ENCODE measurements at places on chromosomes 7 and 10.
A peak's percentile ranks its signal among the peaks of the same experiment; 100 is the strongest.

DNA sequence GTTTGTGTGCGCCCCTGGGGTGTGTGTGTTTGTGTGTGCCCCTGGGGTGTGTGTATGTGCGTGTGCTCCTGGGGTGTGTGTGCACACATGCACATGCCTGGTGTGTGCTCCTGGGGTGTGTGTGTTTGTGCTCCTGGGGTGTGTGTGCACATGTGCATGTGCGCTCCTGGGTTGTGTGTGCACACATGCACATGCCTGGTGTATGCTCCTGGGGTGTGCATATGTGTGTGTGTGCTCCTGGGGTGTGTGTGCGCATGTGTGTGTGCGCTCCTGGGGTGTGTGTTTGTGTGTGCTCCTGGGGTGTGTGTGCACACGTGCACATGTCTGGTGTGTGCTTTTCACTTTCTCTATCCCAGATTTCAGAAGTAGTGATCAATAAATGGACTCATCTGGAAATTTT is 321.0 kb downstream of the WDR37 start:
- DNase-seq: no peak

DNA sequence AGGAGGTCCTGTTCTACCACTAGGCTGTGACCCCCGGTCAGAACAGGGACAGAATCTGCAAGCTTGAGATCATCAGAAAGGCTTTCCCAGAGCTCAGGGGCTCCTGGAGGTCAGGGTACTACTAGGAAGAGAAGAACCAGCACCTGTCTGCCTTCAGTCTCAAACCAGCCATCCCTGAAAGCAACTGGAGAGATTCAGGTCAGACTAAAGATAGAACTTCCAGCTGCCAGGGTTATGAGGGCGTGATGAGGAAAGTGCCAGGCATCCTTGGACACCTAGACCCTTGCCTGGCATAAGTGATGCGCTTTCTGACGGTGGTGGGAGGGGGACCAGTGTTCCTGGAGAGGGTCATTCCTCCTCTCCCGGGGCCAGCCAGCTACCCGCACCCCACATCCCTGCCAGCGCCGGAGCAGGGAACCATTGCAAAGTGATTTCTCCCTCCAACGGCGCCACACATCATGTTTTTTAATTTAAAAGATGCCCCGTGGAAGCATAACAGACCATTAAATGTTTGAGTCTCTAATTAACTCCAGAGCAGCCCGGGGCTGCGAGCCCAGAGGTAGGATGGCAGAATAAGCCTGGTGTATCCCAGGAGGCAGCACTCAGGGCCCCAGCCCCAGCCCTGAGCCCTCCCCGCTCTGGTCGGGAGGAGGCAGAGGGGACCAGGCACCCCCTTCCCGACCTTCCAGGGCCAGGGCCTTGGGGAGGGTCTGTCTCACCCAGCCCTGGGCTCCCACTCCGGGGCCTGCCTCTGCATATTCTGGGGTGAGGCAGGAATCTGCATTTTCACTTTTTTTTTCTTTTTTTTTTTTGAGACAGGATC is 64.0 kb downstream of the ELFN1 start:
- no peak for DNase-seq

- DNase-seq: no peak
Measured at GRCh38 chr7:39432368-39432767, 133.8 kb upstream of the YAE1 start.

DNA sequence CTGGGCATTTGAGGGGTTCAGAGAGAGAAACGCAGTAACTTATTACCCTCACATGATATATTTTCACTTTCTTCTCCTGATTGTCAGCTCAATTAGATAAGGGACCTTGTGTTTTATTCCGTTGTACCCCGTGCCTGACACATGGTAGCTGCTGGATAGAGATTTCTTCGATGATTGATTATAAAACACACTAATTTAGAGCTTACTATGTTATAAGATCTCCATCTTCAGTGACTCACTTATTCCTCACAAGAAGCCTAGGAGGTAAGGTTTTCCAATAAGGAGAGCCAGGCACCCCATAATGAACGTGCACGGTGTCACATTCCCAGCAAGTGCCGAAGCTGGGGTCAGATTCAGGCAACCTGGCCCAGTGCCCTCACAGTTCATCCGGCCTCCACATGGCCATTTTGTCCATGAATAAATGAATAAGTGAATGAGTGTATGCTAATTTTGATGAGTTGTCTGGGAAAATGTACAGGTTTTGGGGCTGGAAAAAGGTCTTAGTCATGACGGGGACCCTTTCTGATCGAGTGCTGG is 138.1 kb upstream of the CDCA7L start:
- DNase-seq: peak; percentile 32

- no peak for DNase-seq
Measured at GRCh38 chr7:87000344-87000743, 59.1 kb downstream of the ELAPOR2 start.

DNA sequence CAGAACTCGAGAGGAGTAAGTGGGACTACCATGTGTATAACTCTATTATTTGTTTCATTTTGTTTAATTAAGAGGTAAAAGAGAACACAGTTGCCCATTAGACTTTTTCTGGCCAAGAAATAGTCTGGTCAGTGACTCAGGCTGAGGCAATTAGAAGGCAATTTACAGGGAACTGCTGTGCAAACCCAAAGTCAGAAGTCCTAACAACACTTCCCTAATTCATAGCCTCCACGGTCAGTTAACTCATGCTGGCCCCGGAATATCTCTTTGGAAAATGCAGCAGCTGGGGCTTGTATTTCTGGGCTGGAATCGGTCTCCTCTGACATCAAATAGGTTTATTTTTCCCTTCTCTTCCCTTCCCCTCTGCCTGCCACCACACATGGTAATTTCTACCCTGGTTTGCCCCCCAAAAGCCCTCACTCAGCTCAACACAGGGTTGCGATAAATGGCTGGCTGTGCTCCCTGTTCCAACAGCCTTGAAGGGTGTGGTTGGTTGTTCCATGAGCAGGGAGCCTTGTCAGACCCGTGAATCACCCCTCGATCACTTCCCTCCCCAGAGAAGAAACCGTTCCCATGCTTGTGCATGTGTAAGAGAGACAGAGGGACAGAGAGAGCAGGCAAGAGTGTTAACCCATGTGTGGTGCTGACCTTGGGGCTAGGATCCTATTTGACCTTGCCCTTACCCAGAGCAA is 5.3 kb downstream of the SH3PXD2A start:
- no peak for DNase-seq

DNA sequence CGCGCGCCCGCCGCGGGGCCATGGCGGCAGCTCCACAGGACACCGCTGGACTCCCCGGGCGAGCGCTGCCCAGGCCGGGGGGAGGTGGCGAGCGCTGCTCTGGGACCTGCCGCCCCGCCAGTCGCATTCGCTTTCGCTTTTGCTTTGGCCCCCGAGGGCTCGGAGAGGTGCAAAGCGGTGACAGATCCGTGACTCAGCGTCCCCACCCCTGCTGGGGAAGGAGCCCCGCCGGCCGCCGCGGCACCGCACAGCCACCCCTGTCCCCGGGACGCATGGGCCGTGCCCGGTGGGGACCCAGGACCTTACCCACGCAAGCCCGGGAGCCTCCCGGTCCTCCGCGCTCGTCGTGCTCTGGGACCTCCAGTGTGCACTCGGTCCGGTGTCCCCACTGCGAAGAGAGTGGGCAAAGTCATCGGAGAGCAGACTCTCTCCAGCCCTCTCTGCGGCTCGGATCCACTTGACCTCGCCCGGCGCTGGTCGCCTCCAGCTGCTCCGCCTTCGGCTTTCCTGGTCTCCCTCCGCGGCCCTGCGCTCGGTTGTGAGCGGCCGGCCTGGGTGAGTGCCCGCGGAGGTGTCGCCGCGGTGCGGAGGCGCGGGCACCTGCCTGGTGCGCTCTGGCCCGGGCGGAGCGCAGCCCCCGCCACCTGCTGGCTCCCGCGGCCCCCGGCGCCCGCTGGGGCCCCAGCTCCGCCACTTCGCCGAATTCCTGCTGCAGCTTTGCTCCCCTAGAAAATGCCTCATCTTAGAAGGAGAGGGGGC is at the start of gene IL15RA:
TSS of gene IL15RA (minus strand) at position 73 of the 759 bp plus-strand sequence. CDS start at position 22, 51 bp downstream.
- peak; percentile 41 for DNase-seq

DNA sequence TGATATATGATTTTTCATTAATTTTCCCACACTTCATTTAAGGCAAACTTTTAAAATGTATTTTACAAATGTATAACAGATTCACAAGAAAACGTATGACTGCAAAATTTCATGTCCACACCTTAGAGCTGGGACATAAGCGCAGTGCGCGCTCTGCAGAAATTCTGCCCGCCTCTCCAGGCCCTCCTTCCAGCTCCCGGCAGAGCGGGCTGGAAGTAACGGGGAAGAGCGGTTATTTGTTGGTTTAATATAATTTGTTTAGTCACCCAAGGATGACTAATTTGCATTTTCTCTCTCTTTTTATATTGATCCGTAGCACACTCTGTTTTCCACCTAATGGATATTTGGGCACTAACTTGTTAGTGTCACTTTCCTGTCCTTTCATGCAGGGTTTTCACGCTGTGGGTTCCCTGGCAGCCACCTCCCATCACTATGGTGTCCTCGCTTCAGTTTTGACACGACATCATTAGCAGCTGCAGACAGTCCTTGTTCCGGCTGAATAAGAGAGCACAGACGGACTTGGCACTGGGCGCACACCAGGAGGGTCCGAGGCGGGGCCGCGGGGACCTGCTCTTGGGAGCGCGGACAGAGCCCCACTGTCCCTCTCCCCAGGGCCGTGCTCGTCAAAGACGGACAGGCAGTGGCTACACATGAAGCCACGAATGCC is 129.2 kb upstream of the SEC61G start:
- DNase-seq: no peak

GRCh38 chr10:125137601-125138438 is 22.5 kb downstream of the CTBP2 start:
- DNase-seq: no peak

DNA sequence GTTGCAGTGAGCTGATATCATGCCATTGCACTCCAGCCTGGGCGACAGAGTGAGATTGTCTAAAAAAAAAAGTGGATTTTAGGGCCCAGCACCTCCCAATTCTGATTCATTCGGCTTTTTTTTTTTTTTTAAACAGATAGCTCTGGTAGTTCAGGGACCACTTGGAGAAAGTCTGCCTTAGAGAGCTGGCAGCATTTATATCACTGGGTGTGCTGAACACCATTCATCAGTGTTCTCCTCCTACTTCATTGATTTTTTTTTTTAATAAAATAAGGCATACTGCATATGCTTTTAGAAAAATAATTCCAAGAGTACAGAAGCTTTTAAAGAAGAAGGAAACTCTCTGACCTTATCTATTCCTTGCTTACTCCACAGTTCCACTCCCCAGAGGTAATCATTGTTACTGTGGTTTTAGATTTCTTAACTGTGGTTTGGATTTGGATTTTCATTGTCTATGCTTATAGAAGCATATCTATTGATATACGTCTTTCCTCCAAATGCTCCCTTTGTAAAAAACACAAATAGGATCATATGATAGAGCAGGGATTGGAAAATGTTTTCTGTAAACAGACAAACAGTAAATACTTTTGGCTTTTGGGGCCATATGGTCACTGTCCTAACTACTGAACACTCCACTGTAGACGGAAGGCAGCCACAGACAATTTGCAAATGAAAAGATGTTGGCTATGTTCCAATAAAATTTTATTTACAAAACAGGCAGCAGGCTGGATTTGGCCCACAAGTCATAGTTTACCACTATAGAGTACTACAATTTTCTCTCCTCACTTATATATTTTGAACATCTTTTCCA is 21.1 kb upstream of the SAR1A start:
- DNase-seq: no peak

DNA sequence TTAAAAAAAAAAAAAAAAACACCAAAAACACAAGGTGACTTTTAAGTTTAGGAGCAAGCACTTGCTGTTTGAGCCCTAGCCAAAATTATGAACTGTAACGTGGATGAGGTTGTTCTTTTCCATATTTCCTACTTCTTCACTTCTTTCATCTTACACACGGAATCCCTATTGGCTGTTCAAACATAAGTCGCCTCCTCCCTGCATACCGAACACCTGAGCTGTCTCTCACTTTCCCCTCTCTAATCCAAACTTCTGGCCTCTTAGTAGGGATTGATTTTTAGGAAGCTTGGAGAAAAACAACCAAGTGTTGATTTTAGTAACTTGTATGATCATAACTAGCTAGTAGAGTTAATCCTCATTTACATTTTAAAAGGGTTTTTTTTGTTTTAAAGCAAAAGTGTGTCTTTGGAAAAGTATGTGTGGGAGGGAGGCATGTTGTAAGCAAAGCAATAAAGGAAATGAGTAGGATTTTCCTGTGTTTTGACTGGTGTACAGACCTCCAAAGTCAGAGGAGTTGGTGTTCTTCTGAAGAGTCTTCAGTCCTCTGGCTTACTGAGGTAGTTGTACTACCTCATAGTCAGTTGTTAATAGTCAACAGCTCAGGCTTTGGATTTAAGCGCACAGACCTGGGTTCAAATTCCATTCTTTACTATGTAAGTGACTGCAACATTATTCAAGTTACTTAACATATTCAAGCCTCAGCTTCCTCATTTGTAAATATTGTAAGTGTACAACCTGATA is 39.3 kb downstream of the RABGEF1 start:
- DNase-seq: no peak

DNA sequence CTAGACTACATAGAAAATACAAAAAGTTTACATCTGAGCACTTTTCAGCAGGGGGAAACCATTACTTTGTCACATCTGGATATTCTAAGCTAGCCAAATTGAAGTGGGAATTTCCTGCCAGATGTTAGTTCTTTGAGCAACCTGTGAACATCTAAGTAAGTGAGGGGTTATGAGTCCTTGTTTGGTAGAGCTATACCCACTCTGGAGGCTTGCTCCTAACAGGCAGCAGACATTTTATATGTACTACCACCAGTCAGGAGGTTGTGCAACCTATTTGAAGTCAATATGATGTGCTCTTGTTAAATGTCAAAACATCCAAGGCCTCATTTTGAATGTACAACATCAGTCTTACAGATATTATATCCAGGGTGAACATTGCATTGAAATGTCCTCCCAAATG is 143.3 kb upstream of the KAT6B start:
- DNase-seq: no peak

- DNase-seq: no peak
Measured at GRCh38 chr10:95559471-95559870, 1.7 kb downstream of the SORBS1 start.

- peak; percentile 69 for DNase-seq
Measured at GRCh38 chr10:69061305-69062161, 26.4 kb upstream of the SRGN start.

DNA sequence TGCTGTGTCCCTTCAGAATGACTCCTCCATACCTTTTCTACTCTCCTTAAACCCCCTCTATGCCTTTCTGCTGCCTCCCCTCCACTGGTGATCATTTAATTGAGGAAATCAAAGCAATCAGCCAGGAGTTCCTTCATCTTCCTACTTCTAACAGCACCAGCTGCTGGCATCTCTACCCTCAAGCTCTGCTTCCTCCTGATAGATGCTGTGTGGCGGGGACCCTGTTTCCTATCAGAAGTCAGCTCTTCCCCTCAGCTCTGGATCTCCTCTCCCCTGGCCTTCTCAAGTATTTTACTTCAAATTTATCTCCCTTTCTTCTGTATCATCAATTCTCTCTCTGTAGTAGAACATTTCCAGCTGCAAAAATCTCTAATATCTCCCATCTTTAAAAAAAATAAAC is 183.7 kb downstream of the ELMO1 start:
- no peak for DNase-seq

DNA sequence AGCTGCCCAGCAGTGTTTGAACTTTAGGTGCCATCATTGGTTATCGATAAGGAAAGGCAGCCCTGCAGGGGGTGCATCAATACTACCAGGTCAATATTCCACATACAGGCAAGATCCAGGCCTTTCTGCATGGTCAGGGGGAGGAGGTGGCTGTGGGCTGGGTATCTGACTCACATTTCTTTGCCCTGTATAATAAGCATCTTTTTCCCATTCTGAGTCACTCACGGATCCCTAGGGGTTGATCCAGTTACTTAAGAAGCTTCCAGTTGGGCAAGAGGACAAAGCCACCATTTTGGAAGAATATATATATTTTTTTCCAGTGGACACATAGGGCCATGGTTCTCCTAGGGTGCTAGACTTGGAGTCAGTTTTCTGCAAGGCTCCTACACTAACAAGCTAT is 114.2 kb upstream of the HABP2 start:
- DNase-seq: no peak

Data from T1000 (cell line).